ENCODE measurements at places on chromosomes 1 and 21.

DNA sequence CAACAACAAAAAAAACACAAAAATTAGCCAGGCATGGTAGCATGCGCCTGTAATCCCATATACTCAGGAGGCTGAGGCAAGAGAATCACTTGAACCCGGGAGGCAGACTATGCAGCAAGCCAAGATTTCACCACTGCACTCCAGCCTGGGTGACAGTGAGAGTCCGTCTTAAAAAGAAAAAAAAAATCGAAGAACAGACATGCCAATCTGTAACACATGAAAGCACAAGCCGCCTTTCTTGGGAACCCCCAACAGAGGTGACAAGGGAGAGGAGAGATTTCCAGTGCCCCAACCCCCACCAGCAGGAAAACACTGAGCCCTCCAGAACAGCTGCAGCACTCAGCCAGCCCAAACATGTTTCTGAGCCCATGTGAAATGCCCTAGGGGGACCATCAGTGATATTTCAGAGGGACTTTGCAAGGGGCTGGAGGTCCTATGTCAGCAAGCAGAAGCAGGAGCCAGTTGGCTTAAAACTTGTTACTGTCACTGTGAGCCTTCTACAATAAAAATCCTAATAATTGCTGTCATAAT lies 14.2 kb upstream of the EFNA1 start:
- DNase-seq = no peak

- no peak for DNase-seq
Measured at GRCh38 chr1:204889681-204890383, 19.2 kb downstream of the NFASC start.

DNA sequence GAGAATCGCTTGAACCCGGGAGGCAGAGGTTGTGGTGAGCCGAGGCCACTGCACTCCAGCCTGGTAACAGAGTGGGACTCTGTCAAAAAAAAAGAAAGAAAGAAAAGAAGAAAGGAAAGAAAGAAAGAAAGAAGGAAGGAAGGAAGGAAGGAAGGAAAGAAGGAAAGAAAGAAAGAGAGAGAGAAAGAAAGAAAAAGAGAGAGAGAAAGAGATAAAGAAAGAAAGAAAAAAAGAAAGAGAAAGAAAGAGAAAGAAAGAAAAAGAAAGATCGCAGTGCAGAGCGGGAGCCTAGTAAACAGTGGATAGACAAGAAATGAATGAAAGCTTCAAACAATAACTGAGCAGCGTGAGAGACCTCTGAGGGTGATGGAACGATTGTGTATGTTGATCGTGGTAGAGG lies 20.6 kb upstream of the GRHL3 start:
- no peak for DNase-seq

GRCh38 chr1:40199126-40199525 lies 37.9 kb downstream of the RLF start:
- DNase-seq = no peak

GRCh38 chr1:18661404-18662285 lies 31.0 kb downstream of the PAX7 start:
- no peak for DNase-seq

- no peak for DNase-seq
Measured at GRCh38 chr1:60277269-60277668, 203.7 kb upstream of the C1orf87 start.

- DNase-seq = no peak
Measured at GRCh38 chr21:30268608-30269197, 14.0 kb downstream of the KRTAP24-1 start.

DNA sequence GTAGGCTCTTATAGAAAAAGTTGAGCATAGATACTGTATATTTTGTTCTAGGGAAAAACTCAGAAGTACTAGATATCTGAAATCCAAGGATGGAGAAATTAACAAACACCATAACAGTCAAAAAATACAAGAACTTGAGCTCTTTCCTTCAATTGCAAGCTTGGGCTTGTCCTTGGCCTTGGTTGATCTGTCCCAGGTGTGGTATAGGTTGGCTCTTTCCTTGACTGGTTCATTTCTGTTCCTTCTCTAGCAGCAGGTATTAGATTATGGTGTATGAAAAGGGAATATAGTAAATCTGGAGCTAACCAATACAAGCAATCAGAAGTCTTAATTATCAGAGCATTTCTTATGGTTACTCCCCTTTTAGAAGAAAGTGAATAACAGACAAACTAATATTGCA lies 198.6 kb downstream of the GPATCH2 start:
- DNase-seq = no peak

DNA sequence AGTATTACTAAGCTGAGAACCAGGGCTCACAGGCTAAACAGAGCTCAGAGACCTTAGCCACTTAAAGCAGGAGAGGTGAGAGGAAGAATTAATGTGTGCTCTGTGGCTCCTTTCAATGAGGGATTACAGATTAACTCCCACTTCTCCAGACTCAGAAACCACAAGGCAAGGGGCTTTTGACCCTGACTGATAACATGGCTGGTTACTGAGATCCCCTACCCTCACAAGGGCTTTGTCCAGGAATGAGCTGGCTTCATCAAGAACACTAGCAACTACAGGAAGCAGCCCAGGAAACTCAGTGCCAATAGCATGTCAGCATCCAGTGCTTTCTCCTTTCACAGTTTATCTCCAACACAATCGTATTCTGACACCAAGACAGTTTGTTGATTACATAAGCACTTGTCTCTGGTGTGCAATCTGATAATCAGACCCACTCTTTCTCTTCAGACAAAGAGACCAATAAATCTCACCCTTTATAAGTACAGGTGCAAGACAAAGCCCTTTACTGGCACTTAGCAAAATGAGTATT lies 38.8 kb downstream of the ERI3 start:
- no peak for DNase-seq

GRCh38 chr21:41593051-41593759 lies 85.2 kb upstream of the TMPRSS2 start:
- no peak for DNase-seq

- no peak for DNase-seq
Measured at GRCh38 chr1:3541465-3541864, 69.8 kb downstream of the MEGF6 start.

- no peak for DNase-seq
Measured at GRCh38 chr1:38173848-38174247, 127.3 kb upstream of the POU3F1 start.
